Activated CD8-positive, alpha-beta memory T cell treated with anti-CD3 and anti-CD28 coated beads for 48 hours (primary cell): ENCODE measurements at places on chromosomes 1 and 21.
A peak's percentile ranks its signal among the peaks of the same experiment; 100 is the strongest.

DNA sequence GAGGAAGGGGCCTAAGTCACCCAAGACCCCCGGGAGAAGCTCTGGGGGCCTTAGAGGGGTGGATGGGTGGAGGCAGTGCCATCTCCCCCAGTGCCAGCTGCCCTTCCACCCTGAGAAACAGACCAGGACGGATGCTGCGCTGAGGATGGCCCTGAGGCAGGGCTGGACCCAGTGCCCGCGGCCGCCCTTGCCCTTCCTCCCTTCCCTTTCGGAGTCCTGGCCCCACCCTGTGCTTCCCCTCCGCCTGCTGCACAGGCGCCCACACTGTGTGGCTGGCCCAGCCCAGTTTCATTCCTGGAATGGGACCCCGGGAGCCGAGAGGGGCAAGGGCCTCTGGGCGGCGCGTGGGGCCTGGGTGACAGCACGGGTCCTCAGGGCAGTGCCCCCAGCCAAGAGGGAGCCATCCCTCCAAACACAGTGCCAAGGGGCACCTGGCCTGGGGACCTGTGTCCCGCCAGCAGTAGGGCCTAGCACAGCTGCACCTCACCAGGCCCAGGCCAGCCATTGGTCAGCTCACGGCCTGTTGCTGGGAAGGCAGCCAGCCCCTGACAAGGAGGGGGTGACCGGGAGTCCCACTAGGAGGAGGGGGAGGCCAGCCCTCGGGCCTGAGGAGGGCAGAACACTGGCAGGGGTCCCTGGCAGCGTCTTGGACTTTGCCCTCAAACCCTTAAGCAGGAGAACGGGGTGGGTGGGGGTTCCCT lies 13.4 kb upstream of the SKI start:
- DNase-seq: no peak

DNA sequence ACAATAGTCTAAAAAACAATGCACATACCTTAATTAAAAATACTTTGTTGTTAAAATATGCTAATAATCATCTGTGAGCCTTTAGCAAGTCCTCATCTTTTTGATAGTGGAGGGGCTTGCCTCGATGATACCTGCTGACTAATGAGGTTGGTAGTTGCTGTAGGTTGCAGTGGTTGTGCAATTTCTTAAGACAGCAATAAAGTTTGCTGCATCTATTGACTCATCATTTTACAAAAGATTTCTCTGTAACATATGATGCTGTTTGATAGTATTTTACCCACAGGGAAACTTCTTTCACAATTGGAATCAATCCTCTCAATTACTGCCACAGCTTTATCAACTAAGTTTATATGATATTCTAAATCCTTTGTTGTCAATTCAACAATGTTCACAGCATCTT lies 7.6 kb downstream of the C1orf87 start:
- no peak for DNase-seq

- DNase-seq: no peak
Measured at GRCh38 chr1:209500993-209501392, 82.5 kb upstream of the CAMK1G start.

DNA sequence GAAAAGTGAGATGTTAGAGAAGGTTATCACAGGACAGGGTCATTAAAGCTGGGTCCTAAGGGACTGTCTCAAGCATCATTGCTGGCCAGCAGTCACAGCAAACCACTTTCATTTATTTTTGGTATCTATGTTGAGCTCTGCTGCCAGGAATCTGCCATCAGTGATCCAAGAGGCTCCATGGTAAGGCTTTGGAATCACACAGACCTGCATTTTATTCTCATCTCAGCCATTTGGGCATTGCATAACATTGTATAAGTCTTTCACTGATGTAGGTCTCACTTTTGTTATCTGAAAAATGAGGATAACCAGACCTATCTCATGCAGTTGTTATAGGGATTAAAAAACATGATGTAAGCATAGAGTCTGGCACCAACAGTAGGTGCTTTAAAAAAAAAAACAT lies 77.5 kb downstream of the OMA1 start:
- no peak for DNase-seq

DNA sequence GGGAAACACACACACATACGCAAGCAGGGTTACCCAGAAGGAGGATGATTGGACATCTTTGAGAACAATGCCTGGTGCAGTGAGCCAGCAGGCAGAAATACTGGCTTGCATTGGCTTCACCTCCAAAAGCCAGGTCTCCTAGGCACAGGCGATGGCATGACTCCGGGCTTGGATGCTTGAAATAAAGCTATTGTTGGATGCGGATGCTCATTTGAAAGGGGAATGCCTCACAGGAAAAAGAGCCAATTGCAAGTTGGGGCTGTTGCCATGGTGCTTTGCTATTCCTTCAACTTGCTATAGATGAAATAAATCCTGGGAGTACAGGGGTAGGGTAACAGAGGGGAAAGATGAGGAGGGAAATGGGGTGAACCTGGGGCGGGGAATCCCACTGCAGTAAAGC lies 180.7 kb upstream of the SGIP1 start:
- DNase-seq: no peak

DNA sequence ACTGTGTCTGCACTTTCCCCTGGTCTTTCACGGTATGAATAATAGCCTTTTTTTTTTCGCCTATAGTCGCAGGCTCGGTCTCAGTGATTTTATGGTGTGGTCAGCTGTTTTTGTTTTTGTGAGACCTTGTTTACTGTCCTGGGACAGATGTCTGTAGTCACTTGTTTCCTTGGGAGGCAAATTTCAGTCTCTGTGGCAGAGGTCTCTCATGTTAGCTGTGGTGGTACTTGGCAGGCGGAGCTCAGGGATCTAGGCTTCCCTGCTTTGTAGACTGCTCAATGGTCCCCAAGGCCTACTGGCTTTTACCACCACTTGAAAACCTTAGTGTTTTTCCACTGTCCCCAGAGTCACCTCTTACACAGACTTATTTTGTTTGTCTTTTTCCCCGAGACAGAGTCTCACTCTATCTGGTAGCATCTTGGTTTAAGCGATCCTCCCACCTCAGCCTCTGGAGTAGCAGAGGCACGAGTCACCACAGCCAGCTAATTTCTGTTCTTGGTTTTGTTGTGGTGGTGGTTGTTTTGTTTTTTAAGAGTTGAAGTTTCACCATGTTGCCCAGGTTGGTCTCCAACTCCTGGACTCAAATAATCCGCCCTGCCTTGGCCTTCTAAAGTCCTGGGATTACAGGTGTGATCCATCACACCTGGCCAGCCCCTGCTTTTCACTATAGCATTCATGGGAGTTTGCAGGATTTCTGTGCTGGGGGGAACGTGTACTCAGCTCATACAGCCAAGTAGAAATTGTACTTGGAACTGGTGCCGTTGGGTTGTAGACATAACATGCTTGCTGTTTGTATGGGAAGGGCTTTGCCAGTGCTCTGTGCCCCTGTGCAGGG lies 10.3 kb downstream of the RNU1-2 start:
- no peak for DNase-seq

DNA sequence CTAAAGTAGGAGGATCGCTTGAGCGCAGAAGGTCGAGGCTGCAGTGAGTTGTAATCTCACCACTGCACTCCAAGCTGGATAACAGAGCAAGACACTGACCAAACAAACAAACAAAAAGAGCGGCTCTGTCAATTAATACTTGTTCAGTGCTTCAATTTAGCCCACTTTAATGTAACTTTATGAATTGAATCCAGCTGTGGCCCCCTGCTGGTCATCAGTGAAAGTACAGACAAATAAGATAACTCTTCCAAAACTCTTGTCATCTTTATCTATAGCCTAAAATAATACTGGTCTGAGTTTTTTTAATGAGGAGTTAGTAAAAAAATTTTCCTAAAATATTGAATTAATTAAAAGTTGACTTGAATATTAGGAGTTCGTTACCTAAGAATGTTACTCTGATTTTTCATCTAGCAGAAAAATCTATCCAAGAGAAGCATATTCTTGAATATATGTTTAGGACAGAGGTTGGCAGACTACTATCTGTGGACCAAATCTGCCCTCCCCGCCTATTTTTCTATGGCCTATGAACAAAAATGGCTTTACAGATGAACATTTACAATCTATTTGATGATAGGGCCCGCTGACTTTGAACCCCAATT lies 26.1 kb downstream of the ATP5PF start:
- DNase-seq: peak; percentile 9

GRCh38 chr1:223031733-223032601 lies 111.1 kb downstream of the TLR5 start:
- DNase-seq: no peak

- DNase-seq: no peak
Measured at GRCh38 chr1:32352239-32352745, 10.0 kb downstream of the FAM229A start.

DNA sequence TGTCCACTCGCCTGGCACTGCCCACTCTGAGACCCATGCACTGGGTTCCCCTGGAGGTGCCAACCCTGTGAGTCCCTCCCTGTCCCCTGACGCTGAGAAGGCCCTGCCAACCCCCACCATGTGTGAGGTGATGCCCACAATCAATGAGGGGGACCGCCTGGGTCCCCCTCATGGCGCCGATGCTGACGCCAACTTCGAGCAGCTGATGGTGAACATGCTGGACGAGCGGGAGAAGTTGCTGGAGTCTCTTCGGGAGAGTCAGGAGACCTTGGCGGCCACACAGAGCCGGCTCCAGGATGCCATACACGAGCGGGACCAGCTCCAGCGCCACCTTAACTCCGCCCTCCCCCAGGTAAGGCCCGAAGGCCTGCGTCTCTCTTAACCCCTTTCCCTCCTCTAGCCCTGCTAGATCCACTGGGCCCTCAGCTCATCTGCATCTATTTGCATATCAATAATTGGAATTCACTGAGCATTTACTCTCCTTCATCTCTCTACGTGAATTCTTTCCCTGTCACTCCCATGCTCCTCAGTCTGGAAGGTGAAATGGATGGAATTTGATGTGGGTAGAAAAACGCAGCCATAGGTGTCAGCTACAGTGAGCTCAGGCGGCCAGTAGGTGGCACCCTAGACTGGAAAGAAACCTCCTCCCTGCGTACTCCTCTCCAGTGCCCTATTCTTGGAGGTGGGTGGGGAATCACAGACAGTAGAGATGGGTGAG lies 12.8 kb downstream of the PPFIA4 start:
- no peak for DNase-seq

DNA sequence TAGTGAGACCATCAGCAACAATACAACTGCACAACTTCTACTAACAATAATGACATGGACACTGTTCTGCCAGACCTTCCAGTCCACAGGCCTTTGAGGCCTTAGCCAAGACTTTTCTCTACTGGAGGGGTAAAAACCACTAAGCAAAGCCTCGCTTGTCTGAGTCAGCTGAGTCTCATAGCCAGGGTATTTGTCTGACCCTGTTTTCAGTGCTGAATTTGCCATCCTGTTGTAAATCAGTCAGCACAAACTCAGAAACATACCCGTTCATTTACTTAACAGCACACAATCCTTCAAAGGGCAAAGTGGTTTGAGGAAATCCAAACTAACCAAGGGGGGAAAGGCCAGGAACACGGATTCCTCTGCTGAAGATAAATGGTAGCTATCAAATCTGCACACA lies 537.8 kb downstream of the SMYD3 start:
- DNase-seq: no peak

GRCh38 chr1:237684236-237684635 lies 206.5 kb downstream of the ZP4 start:
- DNase-seq: no peak

DNA sequence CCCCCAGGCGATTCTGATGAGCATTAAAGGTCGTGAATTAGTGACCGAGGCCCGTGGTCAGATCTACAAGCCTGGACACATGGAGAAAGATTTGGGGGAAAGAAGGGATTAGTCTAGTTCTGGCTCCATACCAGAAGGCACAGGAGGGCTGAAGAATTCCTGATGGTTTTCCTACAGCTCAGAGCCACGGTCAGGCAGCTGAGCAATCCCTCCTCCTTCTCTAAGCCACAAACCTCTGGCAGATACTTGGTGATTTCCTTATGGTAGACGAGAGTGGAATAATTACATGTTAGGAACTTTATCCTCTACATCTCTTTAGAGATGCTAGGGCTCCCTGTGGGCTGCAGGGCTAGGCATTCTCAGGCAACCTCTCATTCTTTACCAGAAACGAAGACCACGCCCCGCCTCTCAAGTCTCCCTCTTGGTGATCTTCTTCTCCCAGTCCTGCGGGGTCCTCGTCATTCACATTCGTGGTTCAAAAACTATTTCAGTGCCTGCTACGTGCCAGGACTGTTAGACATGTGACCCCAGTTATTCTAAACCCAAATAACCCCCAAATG lies 20.5 kb upstream of the ZBTB18 start:
- DNase-seq: no peak

DNA sequence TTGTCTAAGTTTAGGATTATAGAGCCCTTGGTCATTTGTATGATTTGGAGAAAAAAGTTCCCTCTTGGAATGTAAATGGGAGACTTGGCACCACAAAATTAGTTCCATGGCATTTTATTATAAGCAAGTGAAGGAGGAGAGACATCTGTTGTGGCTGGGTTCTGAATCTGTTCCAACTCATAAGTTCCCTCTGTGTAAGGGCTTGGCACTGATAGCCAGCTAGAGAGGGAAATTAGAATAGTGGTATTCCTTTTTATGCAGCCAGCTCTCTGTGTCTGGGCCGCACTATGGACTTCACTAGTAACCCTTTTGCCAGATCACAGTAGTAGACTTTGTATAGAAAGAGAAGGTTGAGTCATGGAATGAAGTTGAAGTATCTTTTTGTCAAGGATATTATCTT lies 31.1 kb downstream of the GNAI3 start:
- DNase-seq: no peak
